ENCODE measurements at places on chromosomes 12 and 14. TPM values are rescaled to one million over a fixed set of nuclear protein-coding genes. Genes with fewer than 3 reads are reported as not detected.

- H3K27me3 ChIP-seq: no peaks in the 10 kb centered on the region
- no peak overlapping the region for H3K27ac ChIP-seq
- H3K4me1 ChIP-seq: no peaks in the 10 kb centered on the region
- no peaks in the 10 kb centered on the region for H3K36me3 ChIP-seq
- H3K4me3 ChIP-seq: no peak overlapping the region
These were observed 48.7 kb upstream of the CDKN3 start for GRCh38 chr14:54348001-54348611.

DNA sequence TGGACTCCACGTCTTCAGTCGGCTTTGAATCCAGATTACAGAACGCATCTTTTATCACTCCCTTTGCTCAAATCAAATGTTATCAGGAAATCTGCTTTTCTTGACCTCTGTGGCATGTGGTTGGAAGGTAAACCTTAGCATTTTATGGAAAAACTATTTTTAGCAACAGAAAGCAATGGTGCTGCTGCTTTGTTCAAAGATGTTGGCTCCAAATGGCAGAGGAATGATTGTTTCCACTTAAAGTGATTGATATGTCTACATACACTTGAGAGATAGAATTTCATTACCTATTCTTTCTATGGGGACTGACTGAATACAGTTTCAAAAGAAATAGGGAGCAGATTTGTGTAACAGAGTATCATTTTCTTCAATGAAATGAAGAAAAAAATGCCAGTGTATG, 761.2 kb downstream of the NOVA1 start:
- no peaks in the 10 kb centered on the region for H3K4me1 ChIP-seq
- no peaks in the 10 kb centered on the region for H3K36me3 ChIP-seq
- no peak for DNase-seq

- no peak for DNase-seq
- peak overlapping the region; percentile 7 for H3K4me3 ChIP-seq
- no peaks in the 10 kb centered on the region for H3K36me3 ChIP-seq
- H3K4me1 ChIP-seq: peaks cover 3% of the 10 kb centered on the region
These were observed 569 bp upstream of the RGS6 start for GRCh38 chr14:71931492-71932228.

- no peak overlapping the region for H3K4me3 ChIP-seq
- H3K27me3 ChIP-seq: no peaks in the 10 kb centered on the region
- H3K27ac ChIP-seq: no peak overlapping the region
These were observed 13.8 kb upstream of the ANAPC5 start for GRCh38 chr12:121366063-121366459.

GRCh38 chr14:75301666-75302325, 23.2 kb downstream of the FOS start:
- no peak overlapping the region for H3K4me3 ChIP-seq
- peak; percentile 59 for DNase-seq
- H3K27me3 ChIP-seq: no peaks in the 10 kb centered on the region
- H3K27ac ChIP-seq: no peak overlapping the region

DNA sequence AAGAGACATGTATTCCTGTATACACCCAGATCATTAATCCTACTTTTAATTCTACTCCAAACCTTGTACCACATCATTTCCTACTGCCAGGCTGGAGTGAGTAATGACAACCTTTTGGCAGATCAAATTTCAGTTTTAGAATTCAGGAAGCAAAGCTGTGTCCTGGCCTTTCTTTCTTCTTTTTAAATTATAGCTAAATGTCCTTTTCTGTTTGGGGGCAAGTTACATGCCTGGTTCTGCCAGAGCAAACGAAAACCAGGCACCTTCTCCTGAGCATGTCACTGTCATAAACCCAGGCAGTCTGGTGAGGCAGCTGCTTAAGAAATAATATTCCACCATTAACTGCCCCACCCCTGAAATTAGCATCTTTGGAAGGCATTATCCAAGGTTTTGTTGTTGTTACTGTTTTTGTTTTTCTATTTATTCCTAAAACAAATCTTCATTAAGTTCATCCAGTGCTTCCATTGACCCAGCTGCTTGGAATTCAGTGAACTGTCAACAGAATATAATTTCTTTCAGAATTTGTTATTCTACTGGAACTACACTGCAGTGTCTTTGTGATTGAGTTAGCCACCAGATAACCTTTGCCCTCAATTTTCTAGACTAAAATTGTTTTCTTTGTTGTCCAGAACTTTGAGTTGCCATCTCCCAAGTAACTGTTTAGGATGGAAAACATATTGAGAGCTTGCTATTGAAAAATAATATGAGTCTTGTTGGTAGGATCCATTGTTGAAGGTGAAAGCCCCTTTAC, 33.2 kb downstream of the SAMD4A start:
- H3K4me3 ChIP-seq: no peak overlapping the region
- no peak overlapping the region for H3K27ac ChIP-seq
- DNase-seq: no peak
- H3K36me3 ChIP-seq: no peaks in the 10 kb centered on the region
- no peaks in the 10 kb centered on the region for H3K27me3 ChIP-seq

GRCh38 chr14:71533800-71534199, 398.4 kb upstream of the RGS6 start:
- no peaks in the 10 kb centered on the region for H3K4me1 ChIP-seq
- H3K36me3 ChIP-seq: no peaks in the 10 kb centered on the region
- H3K4me3 ChIP-seq: no peak overlapping the region
- H3K27ac ChIP-seq: no peak overlapping the region
- no peaks in the 10 kb centered on the region for H3K27me3 ChIP-seq
- no peak for DNase-seq

Gene IL26
- not detected for total RNA-seq

Gene GYS2
- not detected for total RNA-seq

Gene INSM2
- total RNA-seq: not detected

Data from colonic mucosa (tissue), 4 donors.